NCI-H345 (cell line): ENCODE measurements at places on chromosomes 2 and 18.

DNA sequence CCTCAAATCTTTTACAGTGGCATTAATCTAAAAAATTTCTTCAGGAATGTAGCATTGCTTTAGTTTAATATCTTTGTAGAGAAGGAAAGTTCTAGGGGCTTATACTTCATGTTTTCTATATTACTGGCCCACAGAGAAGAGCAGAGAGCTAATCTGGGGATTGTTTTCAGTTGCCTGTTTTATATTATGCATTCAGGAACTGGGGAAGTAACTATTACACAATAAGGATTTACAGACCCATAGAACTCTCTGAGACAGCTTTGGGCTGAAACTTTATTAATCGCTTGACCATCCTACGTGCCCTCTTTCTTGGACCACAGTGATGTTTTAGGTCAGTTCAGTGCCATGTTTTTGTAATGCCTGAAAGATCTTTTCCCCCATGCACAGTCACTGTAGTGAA lies 29.9 kb downstream of the BIRC6 start:
- no peak for DNase-seq

- no peak for DNase-seq
Measured at GRCh38 chr2:19875280-19875679, 26.5 kb downstream of the TTC32 start.

- DNase-seq: no peak
Measured at GRCh38 chr2:113260991-113261390, 17.7 kb downstream of the PAX8 start.

DNA sequence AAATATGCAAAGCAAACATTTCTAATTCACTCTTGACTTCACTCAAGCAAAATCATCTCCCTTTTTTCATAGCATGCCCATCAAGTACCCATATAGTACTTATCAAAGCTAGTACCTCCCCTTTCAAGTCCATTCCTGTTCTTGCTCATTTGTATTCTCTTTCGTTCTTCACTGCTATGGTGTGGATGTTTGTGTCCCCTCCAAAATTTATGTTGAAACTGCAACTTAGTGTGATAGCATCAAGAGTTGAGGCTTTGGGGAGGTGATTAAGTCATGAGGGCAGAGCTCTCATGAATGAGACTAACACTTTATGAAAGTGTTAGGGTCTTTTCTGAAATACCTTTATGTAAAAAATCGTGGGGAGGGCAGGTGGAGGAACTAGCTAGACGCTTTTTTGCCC lies 52.9 kb downstream of the RNU4ATAC start:
- DNase-seq: no peak
